Activated naive CD4-positive, alpha-beta T cell treated with anti-CD3 and anti-CD28 coated beads for 36 hours (primary cell): ENCODE measurements at places on chromosomes 4 and X. TPM values are rescaled to one million over a fixed set of nuclear protein-coding genes. Genes with fewer than 3 reads are reported as not detected.
A peak's percentile ranks its signal among the peaks of the same experiment; 100 is the strongest.

Gene CFAP47
- total RNA-seq, result not detected

DNA sequence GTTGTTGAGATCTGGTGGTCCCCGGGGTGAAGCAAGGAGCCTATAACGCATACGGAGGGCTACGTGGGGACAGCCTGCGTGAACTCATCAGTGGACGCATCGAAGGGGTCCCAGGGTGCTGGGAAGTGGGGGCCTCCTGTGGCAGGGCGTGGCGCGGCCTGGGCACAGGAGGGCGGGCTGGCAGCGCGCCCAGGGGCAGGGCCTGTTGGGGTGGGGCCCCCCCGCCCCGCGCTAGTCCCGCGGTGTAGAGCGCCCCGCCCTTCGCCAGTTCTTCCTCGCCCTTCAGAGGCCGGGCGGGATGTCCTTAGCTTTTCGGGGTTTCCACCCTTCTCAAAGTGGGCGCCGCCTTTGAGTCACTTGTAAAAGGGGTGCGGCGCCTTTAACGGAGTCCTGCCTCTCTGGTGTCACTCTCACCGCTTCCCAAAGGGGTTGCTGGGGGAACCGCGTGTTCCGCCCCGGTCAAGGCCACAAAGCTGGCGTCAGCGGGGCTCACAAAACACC lies 632 bp downstream of the PLP2 start:
- peaks cover 26% of the 10 kb centered on the region for H3K36me3 ChIP-seq
- DNase-seq, result peak; percentile 86
- peak overlapping the region; percentile 89 for H3K4me3 ChIP-seq
- no peaks in the 10 kb centered on the region for H3K27me3 ChIP-seq

GRCh38 chrX:102697494-102697893 lies 14.8 kb upstream of the GPRASP2 start:
- no peak overlapping the region for H3K27ac ChIP-seq
- H3K36me3 ChIP-seq, result peaks cover 10% of the 10 kb centered on the region

- peak within 1 kb of the TSS; percentile 12 for H3K4me3 ChIP-seq
- H3K27ac ChIP-seq, result no peak within 1 kb of the TSS
- H3K4me1 ChIP-seq, result peaks cover 2% of the 10 kb centered on the region
These were observed at the start of gene BTC for GRCh38 chr4:74794382-74795010. Gene BTC (minus strand): TSS chr4:74794523. CDS start chr4:74794325, 198 bp downstream.

Gene PGAM4
- 1.2 TPM for total RNA-seq

Gene ASMT
- total RNA-seq, result not detected

DNA sequence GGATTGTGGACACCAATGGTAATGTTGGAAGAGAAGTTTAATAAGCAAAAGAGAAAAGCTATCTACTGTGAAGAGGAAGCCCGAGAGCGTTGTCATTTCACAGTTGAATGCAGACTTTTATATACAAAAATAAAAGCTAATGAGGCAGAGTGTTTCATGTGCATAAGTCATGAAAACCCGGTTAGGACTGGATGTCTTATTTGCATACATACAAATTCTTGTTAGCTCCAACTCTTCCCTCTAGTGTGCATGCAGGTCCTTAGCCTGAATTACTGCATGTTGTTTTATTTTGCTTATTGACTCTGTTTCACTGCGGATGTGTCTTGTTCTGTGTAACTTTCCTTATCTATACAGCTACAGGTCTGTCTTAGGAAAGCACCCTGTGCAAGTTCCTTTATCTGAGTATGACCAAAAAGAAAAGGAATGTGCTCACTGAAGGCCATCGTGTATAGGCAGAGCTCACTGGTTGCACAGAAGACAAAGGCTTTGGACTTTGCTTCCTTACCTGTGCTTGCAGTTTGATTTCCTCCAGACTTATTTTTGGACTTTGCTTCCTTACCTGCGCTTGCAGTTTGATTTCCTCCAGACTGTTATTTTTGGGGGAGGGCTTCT lies 25.1 kb upstream of the UGT2B11 start:
- no peaks in the 10 kb centered on the region for H3K36me3 ChIP-seq
- no peaks in the 10 kb centered on the region for H3K4me1 ChIP-seq
- H3K27ac ChIP-seq, result no peak overlapping the region
- no peaks in the 10 kb centered on the region for H3K27me3 ChIP-seq
- no peak for DNase-seq

DNA sequence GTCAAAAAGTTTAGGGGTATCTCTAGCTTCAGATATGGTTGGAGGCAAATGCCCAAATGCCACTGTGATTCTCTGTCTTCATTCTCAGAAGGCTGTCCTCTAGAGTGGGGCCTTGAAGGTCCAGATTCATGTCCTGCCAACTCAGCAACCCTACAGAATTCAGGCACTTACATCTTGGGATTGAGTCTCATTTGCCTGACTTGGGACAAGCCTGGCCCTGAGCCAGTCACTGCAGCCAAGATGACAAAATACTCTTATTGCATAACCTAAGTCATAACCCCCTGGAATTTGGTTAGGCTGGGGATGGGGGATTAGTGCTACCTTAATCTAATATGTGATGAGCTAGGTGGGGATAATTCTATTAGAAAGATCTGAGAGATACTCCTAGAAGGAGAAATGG lies 100.5 kb downstream of the AREG start:
- H3K4me1 ChIP-seq, result peaks cover 4% of the 10 kb centered on the region
- no peak overlapping the region for H3K4me3 ChIP-seq
- no peak overlapping the region for H3K27ac ChIP-seq
- DNase-seq, result no peak

Gene ZNF518B
- total RNA-seq, result 11.2 TPM

Gene SSX1
- total RNA-seq, result not detected

Gene NDST4
- not detected for total RNA-seq

GRCh38 chr4:67087897-67088296 lies 457.4 kb downstream of the CENPC start:
- DNase-seq, result peak; percentile 72
- no peaks in the 10 kb centered on the region for H3K4me1 ChIP-seq
- no peaks in the 10 kb centered on the region for H3K36me3 ChIP-seq
- H3K27ac ChIP-seq, result no peak overlapping the region

Gene GABRG1
- not detected for total RNA-seq

- no peaks in the 10 kb centered on the region for H3K27me3 ChIP-seq
- H3K27ac ChIP-seq, result no peak overlapping the region
- peak overlapping the region; percentile 56 for H3K4me3 ChIP-seq
These were observed 14.4 kb downstream of the BCOR start for GRCh38 chrX:40083120-40083978.

DNA sequence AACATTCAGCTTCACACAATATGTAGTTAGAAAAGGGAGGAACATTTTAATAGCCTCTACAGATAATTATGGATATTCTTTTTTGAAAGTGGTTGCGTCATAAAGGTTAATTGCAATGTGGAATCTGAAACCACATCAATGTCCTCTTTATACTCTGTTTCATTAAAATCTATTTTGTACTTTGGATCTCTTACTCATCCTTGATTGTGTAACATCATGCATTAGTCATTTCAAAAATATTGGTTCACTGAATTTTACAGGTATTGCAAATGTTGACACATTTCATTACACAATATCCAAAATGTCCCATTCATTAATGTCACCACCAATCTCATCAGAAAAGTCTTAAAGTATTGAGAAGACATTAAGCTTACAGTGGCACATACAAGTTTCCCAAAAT lies 62.7 kb upstream of the USP9X start:
- peaks cover 4% of the 10 kb centered on the region for H3K4me1 ChIP-seq
- H3K27me3 ChIP-seq, result no peaks in the 10 kb centered on the region
- no peak for DNase-seq
- H3K36me3 ChIP-seq, result no peaks in the 10 kb centered on the region
- no peak overlapping the region for H3K4me3 ChIP-seq

DNA sequence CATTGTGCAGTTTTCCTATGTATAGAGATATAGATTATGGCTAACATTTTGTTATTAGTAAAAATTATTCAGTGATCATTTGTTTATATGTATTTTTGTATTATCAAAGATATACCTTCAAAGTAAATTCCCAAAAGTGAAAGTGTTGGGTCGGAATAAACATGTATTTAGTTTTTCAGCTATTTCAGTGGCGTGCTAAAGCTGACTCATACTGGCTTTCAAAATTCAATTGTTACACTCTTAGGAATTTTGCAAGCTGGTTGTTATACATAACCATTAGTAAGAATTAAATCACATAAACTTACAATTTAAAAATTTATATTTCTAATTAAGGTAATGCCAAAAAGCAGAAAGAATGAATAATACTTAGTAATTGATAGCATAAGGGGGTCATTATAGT lies 288.4 kb upstream of the NRK start:
- DNase-seq, result no peak
- no peaks in the 10 kb centered on the region for H3K36me3 ChIP-seq
- H3K4me3 ChIP-seq, result no peak overlapping the region
- H3K4me1 ChIP-seq, result no peaks in the 10 kb centered on the region
